GM20000 (cell line): ENCODE measurements at places on chromosomes 3 and 15.

DNA sequence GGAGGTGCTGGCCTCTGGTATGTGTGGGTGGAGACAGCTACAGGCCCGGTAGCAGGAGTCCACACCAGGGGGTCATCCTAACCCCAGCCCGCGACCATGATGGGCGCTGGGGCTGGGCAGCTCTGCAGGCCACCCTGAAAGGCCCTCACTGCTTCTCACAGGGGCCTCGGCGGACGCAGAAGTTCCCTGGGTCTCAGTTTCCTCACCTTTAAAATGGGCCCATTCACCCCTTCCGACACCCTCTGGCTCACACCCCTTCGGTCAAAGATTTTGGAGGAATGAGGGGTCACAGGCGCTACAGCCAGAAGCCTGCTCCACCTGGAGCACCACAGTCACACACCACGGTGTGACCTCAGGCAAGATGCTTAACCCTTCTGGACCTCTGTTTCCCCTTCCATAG is 8.0 kb downstream of the PLXND1 start:
- no peak for DNase-seq

DNA sequence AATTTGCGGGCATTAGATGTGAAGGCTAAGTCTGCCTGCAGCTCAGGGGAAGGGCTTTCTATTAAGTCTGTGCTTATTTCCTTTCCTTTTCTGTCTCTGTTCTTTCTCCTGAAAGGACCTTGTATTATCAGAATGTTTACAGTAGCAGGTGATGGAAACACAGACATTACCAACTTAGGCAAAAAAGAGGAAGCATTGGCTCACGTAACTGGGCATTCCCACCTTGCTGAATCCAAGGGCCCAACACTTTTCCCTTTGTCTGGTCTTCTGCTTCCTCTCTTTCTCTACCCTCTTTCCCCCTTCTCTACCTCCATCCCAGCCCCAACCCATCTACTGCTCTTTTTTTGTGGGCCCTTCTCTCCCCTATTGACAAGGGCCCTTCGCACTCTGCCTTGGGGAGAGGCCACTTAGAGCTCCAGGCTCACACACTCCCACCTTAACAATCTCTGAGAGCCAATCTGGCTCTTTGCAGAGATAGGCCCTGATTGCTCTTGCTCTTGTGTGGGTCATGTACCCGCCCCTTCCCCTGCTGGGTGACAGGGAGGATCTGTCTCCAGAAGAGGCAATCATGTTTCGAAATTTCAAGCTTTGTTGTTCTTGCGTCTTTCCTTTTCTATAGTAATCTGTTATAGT is 35.0 kb downstream of the ACAA1 start:
- no peak for DNase-seq

GRCh38 chr3:53102601-53103147 is 27.6 kb downstream of the RFT1 start:
- DNase-seq, result peak; percentile 66

DNA sequence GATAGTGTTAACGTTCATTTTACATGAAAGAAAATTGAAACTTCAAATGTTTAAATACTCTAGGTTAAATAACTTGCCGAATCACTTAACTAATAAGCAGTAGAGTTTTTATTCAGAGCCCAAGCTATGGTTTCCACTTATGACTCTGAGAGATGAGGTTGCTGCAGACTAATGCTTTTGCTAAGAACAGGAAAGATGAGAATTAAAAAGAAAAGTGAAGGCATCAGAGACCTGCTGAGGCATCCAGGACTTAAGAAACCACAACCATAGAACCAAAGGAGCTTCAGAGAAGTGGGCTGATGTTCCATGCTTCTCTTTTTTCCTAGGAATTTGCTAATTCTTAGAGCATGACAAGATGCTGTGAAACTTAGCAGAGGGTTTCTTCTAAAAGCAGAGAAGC is 9.5 kb downstream of the HMG20A start:
- peak; percentile 23 for DNase-seq

DNA sequence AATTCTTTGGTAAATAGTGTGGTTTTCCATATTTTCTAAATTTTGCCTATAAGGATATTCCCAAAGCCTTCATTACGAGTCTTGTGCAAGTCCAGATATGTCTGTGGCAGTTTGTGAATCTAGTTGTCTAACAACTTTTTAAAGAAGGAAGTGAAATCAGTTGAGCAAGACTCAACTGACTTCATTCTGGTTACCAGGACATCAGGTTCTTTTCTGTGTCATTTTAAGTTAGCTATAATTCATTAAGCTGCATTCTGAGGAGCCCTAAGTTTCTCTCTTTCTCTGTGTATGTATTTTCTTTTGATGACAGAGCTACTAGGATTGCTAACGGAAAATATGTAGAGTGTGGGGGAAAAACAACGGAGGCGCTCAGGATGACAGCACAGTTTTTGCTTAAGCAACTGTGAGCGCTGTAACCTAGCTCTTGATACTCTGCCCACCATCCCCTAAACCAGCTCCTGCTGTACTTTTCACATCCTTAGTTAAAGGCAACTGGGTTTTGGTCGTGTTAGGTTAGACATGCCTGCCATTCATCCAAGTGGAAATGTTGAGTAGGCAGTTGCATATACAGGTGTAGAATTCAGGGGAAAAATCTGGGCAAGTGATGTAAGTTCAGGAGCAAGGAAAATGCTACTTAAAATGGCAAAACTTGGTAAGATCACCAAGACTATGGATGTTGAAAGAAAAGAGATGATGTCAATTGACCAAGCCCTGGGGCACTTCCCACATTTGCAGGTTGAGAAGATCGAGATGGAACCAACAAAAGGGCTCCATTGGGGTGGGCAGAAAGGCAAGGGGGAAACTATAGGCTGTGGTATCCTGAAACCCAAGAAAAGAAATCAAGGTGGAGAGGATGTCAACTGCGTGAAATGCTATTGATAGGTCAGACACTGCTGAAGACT is 9.2 kb downstream of the MFSD1 start:
- no peak for DNase-seq

- DNase-seq, result no peak
These were observed 114.4 kb downstream of the TPRG1 start for GRCh38 chr3:189286188-189286587.

GRCh38 chr15:57445872-57446271 is 69.6 kb downstream of the CGNL1 start:
- DNase-seq, result no peak

DNA sequence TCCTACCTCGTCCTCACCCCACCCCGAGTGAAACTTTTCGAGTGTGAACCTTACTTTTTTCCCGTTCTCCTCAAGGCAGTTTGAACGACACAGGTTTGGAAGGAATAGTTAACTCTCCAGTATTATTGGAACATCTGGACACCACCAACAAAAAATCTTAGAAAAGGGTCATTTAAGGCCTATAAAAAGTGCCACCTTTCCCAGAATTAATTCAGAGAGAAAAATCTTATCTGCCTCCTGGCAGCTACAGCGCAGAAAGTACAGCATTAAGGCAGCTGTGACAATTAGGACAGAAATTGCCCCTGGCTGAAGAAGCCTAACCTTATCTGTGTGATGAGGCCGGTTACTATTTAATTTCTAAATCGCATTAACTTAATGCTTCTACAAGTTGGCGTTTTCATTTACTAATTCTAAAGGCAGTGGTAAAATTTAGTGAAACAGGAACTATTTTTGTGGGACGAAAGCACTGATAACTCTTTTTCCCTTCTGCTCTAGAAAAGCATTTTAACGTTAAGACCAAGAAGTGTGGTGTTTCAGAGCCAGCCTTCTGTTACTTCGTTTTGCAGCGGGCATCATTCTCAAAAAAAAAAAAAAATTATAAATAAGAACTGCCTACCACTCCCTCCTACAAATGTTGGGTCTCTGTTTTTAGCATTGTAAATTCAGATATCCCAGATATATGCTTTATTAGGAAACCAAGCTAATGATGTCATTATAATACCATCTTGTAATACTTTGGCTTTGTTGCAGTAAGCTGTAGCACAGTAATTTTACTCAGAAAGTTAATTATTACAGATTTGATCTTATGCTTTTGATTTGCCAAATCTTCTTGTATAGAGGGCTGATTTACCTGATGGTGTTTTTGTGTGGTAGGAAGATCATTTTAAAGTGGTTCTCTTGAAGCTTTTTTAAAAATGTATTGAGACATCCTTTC is 1.4 kb downstream of the ATP11B start:
- no peak for DNase-seq

- no peak for DNase-seq
These were observed 178.6 kb upstream of the LINGO1 start for GRCh38 chr15:77811270-77811669.

DNA sequence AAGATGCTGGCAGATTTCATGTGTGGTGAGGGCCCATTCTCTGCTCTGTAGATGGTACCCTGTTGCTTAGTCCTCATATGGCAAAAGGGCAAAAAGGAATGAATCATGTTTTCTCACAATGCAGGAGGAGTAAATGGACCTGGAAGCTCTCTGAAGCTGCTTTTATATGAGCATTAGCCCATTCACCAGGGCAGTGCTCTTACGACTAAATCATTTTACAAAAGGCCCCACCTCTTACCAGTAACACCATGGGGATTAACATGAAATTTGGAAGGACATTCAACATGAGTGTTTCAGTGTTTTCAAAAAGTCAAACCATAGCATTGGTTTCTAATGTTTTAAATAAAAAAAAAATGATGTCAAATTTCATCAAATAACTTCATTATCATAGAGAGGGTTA is 495.7 kb upstream of the CBLB start:
- DNase-seq, result no peak

DNA sequence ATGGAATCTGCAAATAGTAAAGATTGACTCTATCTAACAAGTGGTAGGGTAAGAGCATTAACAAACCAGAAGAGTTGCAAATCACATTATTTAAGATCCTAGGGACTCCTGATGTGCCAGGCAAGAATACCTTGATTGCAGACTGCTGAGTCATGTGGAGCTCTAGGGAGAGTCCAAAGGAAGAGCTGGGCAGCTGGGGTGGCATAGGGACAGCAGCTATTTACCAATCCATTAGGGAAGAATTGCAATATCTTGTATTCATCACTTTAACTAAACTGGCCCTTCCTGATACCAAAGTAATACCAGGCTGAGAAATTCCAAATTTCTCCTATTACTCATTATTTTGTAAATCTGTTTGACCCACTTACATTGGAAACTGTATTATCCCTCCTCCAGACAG is 52.2 kb upstream of the ACP3 start:
- DNase-seq, result no peak

DNA sequence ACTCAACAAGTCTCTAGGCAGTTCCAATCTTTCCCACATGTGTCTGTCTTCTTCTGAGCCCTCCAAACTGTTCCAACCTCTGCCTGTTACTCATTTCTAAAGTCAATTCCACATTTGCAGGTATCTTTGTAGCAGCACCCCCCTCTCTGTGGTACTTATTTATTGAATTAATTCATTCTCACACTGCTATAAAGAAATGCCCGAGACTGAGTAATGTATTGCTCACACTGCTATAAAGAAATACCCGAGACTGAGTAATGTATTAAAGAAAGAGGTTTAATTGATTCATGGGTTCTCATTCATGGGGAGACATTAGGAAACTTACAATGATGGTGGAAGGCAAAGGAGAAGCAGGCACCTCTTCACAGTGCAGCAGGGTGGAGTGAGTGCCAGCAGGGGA is 1413.8 kb downstream of the SI start:
- DNase-seq, result no peak

DNA sequence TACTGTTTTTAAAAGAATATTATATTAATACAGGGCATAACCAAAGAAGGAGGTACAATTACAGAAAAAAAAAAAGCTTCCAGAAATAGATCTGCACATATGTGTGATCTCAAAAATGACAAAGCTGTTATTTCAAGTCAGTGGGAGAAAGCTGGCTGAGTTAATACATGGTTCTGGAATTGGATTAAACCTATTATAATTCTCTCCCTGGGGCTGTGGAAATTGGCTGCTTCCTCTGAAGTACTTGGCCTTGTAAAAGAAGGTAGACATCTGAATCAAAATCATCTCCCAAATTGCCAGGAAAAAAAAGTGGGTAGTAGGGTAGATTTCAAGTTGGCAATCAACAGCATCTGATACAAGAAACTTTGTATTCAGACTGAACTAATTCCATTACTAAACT is 723.9 kb upstream of the ALCAM start:
- no peak for DNase-seq

DNA sequence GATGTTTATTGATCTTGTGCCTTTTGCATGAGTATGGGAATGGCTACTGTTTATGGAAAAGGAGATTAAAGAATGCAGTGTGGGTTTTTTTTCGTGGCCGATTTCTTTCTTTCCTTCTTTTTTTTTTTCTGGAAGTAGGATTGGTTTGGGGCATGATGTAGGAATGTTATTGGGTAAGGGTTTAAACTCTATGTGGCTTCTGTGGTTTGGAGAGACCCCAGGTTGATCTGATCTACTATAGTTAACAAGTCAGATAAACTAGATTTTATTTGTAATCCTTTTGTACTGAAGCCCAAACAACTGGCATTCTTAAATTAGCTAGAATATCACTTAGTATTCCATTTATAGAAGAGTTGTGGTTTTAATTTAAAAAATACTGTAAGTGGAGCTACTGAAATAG is 304.8 kb downstream of the LPP start:
- no peak for DNase-seq

GRCh38 chr15:73746883-73747282 is 6.3 kb downstream of the INSYN1 start:
- no peak for DNase-seq

- DNase-seq, result no peak
These were observed 32.2 kb upstream of the CDCP1 start for GRCh38 chr3:45178183-45179023.

DNA sequence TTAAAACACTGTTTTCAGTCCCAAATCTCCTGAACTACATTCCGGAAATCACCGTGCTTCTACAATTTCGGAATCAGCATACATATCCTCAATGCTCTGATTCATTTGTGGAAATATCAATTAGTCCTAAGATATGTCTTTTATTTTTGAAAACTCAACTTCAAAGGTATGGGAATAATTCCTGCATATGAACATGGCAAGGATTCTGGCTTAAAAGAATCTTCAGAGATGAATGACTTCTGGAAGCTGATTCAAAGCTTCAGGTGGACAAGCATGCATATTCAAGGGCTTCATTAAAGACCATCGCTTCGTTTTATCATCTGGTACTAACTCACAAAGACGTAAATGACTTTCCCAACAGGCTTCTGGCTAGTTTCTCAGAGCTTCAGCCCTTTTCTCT is 246.0 kb upstream of the LRRN1 start:
- DNase-seq, result no peak

- DNase-seq, result no peak
These were observed 152.0 kb downstream of the OPA1 start for GRCh38 chr3:193744822-193745684.

GRCh38 chr15:72472992-72473610 is 1.0 kb upstream of the ARIH1 start:
- DNase-seq, result no peak

- DNase-seq, result no peak
These were observed 83.8 kb downstream of the THRB start for GRCh38 chr3:24410860-24411259.

GRCh38 chr15:68268405-68268804 is 9.1 kb upstream of the FEM1B start:
- DNase-seq, result no peak

DNA sequence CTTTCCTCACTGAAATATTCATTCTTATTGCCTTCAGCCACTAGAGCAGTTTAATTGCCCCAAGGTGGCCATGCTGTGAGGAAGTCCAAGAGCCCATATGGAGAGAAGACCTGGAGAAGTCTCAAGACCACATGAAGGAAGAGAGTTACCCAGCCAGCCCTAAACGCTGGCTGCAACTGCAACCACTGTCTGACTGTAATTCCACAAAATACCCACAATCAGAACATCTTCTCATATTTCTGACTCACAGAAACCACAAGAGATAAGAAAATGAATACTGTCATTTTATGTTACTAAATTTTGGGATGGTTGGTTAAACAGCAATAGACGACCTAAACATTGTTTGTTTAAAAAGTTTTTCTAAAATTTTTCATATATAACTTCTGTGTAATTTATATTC is 14.7 kb upstream of the SST start:
- no peak for DNase-seq
